Activated CD4-positive, alpha-beta T cell treated with anti-CD3 and anti-CD28 coated beads, Interleukin-2, amount 10 ng/mL, durations not matched to agents 7 days and 5 days (primary cell): ENCODE measurements at places on chromosomes 3 and 15. TPM values are rescaled to one million over a fixed set of nuclear protein-coding genes. Genes with fewer than 3 reads are reported as not detected.

The ACOX2 gene
- total RNA-seq = not detected

The ZXDC gene
- 28.2 TPM for total RNA-seq

The TMC3 gene
- not detected for total RNA-seq

The GOLGA6A gene
- total RNA-seq = not detected

The UROC1 gene
- not detected for total RNA-seq

- no peak for DNase-seq
Observed at GRCh38 chr15:67531379-67531914, 10.5 kb downstream of the C15orf61 start.

DNA sequence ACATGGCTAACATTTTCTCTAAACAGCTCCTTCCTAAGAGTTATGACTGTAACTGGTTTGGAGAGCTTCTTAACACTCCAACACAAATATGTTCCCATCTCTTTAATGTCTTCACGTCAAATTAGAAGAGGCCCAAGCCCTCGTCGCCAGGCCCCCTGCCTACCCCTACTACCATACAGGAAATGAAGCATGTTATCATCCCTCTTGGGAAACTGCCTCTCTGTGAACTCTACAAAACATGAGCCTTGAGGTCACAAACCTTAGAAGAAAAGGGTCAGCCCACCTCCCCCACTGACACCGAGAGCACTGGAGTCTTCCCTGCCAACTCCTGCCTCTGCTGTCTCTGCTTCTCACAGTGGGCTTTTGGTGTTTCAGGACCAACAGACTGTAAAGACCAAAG, 243.1 kb upstream of the STT3B start:
- DNase-seq = no peak

- DNase-seq = no peak
Observed at GRCh38 chr3:181715571-181716340, 4.0 kb downstream of the SOX2 start.

DNA sequence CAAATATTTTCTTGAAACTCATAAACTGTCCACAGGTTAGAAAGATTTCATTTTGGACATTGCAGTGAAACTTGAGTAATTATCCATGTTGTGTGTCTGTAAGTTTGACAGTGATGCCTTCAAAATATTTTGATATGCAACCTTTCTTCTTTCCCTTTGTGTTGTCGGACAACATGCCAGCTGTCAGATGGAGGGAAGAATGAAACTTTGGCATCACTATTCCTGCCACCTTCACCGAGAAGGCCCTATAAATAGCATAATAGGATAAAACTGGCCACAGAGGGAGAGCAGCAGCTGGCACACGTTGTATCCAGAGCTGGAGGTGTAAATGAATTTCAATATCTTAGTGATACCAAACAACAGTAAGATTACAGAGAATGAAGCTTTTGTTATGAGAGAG, 436.7 kb upstream of the CFAP20DC start:
- DNase-seq = no peak

DNA sequence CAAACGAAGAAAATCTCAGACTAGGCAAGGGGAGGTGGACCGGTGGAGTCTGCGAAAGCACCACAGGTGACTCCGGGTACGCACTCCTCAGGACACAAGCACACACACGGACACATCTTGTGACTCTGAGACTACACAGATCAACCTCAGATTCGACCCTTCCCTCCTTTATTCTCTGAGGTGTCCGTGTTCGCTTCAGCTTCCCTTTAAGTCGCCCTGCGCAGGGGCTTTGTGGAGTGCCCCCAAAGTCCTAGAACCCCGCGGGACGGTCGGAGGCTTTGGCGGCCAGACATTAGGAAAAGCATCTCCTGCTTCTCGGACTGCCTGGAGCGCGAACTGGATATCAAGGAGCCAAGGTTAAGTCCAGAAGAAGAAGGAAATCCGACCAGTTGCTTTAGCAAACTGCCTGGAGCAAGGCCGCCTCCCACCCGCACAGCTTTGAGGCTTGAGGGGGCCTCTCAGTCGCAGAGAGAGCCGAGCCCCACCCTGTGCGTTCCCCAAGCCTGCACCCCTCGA, 730 bp downstream of the DGKG start:
- DNase-seq = no peak

- DNase-seq = no peak
Observed at GRCh38 chr15:29542994-29543393, 273.4 kb upstream of the NSMCE3 start.

DNA sequence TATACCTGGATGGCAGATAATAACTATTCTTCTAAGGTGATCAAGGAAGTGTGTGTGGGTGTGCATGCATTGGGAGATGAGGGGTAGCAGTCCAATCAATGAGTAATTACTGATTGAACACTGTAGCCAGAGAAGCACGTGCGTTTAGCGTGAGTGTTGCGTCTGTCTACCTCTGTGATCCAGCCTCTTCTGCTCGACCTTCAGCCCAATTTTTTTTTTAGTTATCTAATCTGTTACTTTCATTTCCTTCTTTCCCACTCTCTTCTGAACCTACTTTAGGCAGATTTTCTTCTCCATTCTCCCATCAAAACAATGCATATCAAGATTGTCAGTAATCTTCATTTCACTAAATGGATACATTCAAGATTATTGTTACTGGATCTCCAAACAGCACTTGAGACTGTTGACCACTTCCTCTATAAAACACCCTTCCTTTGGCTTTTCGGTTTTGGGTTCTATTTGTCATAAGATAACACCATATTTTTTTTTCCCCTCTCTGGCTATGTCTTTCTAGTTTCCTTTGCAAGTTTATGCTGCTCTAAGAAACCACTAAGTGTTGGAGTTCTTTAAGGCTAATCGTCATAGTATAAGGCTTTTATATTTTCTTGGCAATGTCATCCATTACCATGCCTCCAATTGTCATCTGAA, 41.0 kb downstream of the MCTP2 start:
- DNase-seq = no peak
